Neural progenitor cell (in vitro differentiated cells): ENCODE measurements at places on chromosomes 7 and 10. TPM values are rescaled to one million over a fixed set of nuclear protein-coding genes. Genes with fewer than 3 reads are reported as not detected.

SPDYE3 gene
- total RNA-seq: not detected in 2 replicates

RBM33 gene
- total RNA-seq: 31.9 and 48.6 TPM in 2 replicates

GCK gene
- total RNA-seq: 0.15 TPM in 1 of 2 replicates, not detected in the other

ADCYAP1R1 gene
- total RNA-seq: 0.39 and 0.56 TPM in 2 replicates

- H3K27me3 ChIP-seq: no peaks in the 10 kb centered on the region
- H3K4me3 ChIP-seq: no peak overlapping the region
- no peak overlapping the region for H3K27ac ChIP-seq
- peaks cover 9% of the 10 kb centered on the region for H3K4me1 ChIP-seq
Measured at GRCh38 chr10:17214971-17215781, 12.9 kb upstream of the VIM start.

DNA sequence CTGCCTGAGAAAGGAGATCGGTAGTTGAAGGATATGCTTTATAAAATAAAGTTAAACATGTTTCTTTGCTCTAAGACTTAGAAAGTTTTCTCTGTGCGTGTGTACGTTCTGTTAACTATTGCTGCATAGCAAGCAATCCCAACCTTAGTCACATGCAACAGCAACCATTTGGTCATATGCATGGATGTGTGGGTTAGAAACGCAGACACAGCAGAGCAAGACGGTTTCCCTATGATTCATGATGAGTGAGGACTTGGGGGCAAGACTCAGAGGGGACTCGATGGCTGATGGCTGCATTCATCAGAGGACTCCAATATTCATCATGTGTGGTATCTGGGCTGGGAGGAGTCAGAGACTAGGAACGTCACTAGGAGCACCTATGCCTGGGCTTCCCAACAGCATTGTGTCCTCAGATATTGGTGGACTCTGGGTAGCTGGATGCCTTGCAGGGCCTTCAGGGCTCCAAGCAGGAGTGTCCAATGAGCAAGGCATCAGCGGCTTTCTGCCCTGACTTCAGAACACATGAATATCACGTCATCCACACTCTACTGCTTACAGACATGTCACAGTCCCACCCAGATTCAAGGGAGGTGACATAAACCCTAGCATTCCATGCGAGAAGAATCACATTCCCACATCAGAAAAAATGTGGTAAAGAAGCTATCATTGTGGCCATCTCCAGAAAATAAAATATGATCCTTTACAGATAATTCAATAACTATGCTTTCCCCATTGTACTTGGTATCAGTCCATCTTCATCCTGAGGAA, 731.2 kb downstream of the TNS3 start:
- no peaks in the 10 kb centered on the region for H3K36me3 ChIP-seq
- no peaks in the 10 kb centered on the region for H3K4me1 ChIP-seq
- H3K27ac ChIP-seq: no peak overlapping the region
- no peak overlapping the region for H3K4me3 ChIP-seq
- no peak for DNase-seq
- no peaks in the 10 kb centered on the region for H3K27me3 ChIP-seq

DNA sequence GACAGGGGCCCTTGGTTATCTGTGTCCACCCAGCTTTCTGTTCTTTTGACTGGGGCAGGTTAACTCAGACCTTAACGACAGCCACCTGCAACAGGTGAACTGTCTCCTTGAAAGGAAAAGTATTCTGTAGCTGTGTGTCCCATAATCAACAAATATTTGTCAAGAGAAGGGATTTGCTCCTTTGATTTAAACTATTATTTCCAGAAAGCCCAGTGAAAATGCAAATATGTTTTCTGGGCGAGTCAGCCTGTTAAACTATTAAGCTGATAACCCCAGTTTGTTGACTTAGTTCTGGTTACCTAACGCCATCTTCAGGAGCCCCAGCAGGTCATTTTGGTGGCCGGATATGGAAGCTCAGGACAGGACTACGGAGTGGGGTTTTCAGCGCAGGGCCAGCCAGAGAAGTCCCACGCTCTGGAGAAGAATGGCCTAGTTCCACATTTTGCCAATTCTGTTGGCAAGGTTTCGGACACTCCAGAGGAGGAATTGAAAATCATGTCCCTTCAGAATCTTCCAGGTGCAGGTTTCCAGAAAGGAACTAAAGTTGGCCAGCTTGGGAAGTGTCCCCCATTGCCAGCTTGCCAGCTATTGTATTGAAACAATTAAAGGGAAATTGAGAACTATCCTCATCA, 54.5 kb downstream of the ADRA2A start:
- no peak for DNase-seq
- no peaks in the 10 kb centered on the region for H3K27me3 ChIP-seq
- no peak overlapping the region for H3K4me3 ChIP-seq
- no peak overlapping the region for H3K27ac ChIP-seq
- H3K36me3 ChIP-seq: no peaks in the 10 kb centered on the region

- no peaks in the 10 kb centered on the region for H3K27me3 ChIP-seq
- H3K4me1 ChIP-seq: peaks cover 3% of the 10 kb centered on the region
- no peak for DNase-seq
- no peaks in the 10 kb centered on the region for H3K36me3 ChIP-seq
Measured at GRCh38 chr10:110403593-110403992, 94.1 kb upstream of the DUSP5 start.

GRCh38 chr10:104895981-104896380, 254.9 kb downstream of the SORCS3 start:
- no peak overlapping the region for H3K4me3 ChIP-seq
- no peaks in the 10 kb centered on the region for H3K27me3 ChIP-seq
- no peak overlapping the region for H3K27ac ChIP-seq
- no peaks in the 10 kb centered on the region for H3K36me3 ChIP-seq
- no peak for DNase-seq
- H3K4me1 ChIP-seq: peaks cover 14% of the 10 kb centered on the region

DNA sequence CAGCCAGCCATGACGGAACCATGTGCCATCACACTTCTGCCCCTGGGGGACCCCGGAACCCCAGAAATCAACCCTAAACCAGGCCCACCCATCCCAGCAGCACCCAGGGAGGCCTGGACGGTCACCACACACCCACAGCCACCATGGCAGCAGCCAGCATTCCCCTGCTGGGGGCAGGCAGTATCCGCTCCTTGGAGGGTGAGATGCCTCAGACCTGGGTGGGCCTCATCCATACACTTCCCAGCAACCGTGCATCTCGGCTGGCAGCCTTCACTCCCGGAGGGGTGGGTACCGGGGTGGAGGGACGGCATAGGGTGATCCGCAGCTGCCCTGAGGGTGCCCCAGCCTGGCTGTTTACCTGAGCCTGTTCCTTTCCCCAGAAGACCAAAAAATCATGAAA, 69.1 kb upstream of the FAM20C start:
- no peak overlapping the region for H3K27ac ChIP-seq
- H3K27me3 ChIP-seq: peaks cover 10% of the 10 kb centered on the region
- no peaks in the 10 kb centered on the region for H3K36me3 ChIP-seq
- DNase-seq: no peak
- H3K4me1 ChIP-seq: peaks cover 14% of the 10 kb centered on the region

- no peak overlapping the region for H3K27ac ChIP-seq
- H3K36me3 ChIP-seq: no peaks in the 10 kb centered on the region
- H3K27me3 ChIP-seq: no peaks in the 10 kb centered on the region
Measured at GRCh38 chr10:30882281-30882680, 149.4 kb downstream of the ZNF438 start.

DNA sequence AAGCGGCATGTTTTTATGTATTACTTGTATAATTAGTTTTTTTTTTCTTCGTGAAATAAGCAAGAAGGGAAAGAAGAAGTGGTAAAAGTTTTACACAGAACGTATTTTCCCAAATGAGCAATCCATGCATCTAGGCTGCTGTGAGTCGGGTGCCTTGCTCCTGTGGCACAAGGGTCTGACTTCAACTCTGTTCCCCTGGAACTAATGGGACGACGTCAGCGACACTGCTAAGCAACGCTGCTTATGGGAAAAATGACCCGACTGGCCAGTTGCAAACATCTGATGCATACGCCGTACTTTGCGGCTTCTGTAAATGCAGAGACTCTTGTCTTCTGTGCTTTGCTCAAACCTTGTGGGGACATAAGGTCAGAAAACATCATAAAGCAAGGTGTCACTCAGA, 66.3 kb downstream of the MPP7 start:
- H3K27ac ChIP-seq: no peak overlapping the region
- no peak overlapping the region for H3K4me3 ChIP-seq
- DNase-seq: no peak
- no peaks in the 10 kb centered on the region for H3K4me1 ChIP-seq

- DNase-seq: no peak
- no peak overlapping the region for H3K4me3 ChIP-seq
- no peaks in the 10 kb centered on the region for H3K27me3 ChIP-seq
Measured at GRCh38 chr7:143256932-143257331, 6.3 kb upstream of the GSTK1 start.

DNA sequence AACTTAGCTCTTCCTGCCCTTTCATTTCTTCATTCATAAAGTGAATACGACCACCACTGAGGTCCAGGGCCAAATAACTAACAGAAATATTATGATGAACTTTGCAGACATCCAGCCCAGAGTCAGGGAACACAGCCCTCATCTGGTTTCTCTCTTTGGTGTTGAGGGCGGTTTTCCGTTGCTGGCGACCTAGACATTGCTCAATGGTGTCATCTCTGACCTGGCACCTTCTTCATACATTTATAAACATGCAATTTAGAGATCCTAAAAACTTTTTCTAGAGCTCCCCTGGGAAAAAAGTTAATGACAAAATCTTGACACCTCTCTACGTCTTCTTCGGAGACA, 324 bp upstream of the TET1 start:
- H3K27ac ChIP-seq: no peak overlapping the region
- peak overlapping the region; percentile 89 for H3K4me3 ChIP-seq
- H3K36me3 ChIP-seq: no peaks in the 10 kb centered on the region
- H3K27me3 ChIP-seq: no peaks in the 10 kb centered on the region
- peaks cover 13% of the 10 kb centered on the region for H3K4me1 ChIP-seq

DNA sequence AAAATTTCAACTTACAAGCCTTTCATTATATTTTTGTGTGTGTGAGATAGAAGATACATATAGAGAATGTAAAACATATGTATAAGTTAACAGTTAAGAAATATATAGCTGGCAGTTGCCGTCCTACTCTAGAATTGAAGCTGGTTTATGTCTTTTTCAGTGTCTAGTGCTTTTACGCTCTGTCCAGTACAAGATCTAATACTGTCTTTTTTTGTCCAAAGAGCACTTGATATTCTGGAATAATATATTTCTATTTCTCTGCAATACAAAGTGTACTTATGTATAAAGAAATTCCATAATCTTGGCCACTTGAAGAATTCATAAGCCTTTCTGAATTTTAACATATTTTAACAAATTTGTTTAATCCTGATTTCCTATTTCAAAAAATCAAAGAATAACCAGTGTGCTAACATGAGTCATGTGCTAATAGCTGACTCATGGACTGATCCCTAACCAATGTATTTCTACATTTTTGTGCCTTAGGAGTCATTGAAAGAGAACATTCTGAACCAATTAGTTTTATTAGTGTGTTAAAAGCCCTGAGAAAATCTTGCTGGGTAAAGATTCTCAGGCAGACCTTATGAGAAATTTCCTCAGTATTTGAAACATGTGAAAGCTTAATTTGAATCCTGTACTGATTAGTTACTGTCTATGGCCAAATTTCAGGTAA, 73.2 kb upstream of the CCAR1 start:
- H3K36me3 ChIP-seq: peaks cover 21% of the 10 kb centered on the region
- no peak for DNase-seq
- no peak overlapping the region for H3K4me3 ChIP-seq
- H3K27me3 ChIP-seq: no peaks in the 10 kb centered on the region
- H3K27ac ChIP-seq: no peak overlapping the region

DNA sequence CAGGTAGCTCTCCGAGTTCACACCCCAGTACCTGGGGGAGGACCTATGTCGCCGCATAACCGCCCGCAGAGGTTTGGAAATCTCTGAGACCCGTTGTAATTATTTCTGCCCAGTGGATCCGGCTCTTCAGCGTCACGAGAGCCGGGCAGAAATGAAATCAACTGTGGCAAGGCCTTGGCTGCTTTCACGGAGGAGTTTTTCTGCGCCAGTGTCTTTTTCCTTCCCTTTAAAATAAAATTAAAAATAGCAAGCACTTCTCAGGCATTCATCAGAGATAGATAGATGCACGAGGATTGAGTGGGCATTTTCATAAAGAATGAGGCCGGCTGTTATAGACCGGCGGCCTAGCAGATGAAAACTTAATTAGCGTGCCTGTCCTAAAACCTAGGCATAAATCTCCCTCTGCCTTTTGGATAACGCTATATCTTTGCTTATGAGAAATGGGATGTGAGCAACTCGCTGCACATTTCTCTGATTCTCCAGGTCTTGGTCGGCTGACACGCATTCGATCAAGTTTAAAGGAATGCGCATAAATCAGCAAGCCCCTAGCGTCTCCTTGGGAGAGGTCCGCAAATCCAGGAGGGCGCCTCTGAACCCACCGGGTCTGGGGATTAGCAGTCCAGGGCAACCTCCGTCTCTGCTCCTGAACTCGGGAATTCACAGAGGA, 6.4 kb downstream of the HOXA13 start:
- H3K27me3 ChIP-seq: peaks cover 100% of the 10 kb centered on the region
- H3K36me3 ChIP-seq: no peaks in the 10 kb centered on the region

DNA sequence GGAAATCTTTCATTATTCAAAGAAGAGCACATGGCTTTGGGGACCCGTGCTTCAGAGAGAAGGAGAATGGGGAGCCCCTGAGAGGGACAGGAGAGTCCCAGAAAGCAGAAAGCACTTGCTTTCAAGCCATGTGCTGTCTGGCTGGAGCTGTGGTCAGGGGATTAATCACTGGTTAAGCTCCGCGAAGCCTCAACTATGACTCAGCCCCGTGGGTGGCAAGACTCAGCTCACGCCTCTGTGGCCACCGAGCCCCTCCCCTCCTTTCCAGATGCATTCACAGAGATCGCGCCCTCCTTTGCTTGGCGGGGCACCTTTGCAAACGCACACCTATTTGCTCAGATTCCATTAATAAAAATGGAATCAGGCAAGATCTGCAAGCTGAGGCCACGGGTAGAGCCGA, 202.9 kb upstream of the TCERG1L start:
- peaks cover 9% of the 10 kb centered on the region for H3K4me1 ChIP-seq
- no peak overlapping the region for H3K27ac ChIP-seq

- no peak overlapping the region for H3K27ac ChIP-seq
- H3K4me1 ChIP-seq: peaks cover 10% of the 10 kb centered on the region
- H3K27me3 ChIP-seq: no peaks in the 10 kb centered on the region
- no peak for DNase-seq
- H3K4me3 ChIP-seq: no peak overlapping the region
- no peaks in the 10 kb centered on the region for H3K36me3 ChIP-seq
Measured at GRCh38 chr7:1326511-1326785, 93.8 kb downstream of the UNCX start.

DNA sequence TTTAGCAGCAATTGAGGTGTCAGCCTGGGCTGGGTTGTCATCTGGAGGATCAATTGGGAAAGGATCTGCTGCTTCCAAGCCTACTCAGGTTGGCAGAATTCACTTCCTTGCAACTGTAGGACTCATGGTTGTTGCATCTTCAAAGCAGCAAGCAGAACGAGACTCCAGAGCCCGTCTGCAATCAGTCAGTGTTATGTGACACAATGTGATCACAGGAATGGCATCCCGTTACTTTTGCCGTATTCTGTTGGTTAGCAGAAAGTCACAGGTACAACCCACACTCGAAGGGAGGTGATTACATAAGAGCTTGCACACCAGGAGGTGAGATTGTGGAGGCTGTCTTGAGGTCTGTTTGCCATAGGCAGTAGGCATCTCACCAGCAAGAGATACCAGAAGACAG, 15.4 kb upstream of the LYZL1 start:
- no peaks in the 10 kb centered on the region for H3K36me3 ChIP-seq
- peaks cover 10% of the 10 kb centered on the region for H3K4me1 ChIP-seq
- no peak for DNase-seq
- no peak overlapping the region for H3K4me3 ChIP-seq
